ENCODE measurements at places on chromosomes 2 and 18.

GRCh38 chr2:61585383-61585782 lies 47.2 kb upstream of the XPO1 start:
- no peak for DNase-seq

DNA sequence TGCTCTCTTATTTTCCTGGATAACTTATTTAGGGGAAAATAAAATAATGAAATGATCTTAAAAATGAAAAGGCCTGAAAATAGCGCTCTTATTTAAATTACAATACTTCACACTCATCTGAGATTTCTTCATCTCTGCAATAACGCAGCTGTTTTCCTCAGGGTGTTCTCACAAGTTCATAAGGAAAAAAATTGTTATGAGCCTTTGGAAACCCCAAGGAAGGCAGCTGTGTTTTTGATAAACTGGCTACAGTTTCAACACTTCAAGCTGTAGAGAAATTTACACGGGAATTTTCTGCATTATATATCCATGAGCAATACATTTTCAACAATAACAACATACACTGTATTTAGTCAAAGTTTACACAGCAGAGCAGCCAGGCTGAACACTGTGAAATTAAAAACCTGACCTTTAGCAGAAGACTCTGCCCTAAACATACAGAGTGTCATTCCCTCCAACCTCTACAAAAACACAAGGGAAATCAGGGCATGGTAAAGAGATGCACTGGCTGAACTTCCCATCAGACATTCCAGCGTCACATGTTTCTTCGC lies 959.6 kb downstream of the SLC4A3 start:
- no peak for DNase-seq

GRCh38 chr2:188975497-188976102 lies 1.4 kb downstream of the COL3A1 start:
- DNase-seq: no peak

DNA sequence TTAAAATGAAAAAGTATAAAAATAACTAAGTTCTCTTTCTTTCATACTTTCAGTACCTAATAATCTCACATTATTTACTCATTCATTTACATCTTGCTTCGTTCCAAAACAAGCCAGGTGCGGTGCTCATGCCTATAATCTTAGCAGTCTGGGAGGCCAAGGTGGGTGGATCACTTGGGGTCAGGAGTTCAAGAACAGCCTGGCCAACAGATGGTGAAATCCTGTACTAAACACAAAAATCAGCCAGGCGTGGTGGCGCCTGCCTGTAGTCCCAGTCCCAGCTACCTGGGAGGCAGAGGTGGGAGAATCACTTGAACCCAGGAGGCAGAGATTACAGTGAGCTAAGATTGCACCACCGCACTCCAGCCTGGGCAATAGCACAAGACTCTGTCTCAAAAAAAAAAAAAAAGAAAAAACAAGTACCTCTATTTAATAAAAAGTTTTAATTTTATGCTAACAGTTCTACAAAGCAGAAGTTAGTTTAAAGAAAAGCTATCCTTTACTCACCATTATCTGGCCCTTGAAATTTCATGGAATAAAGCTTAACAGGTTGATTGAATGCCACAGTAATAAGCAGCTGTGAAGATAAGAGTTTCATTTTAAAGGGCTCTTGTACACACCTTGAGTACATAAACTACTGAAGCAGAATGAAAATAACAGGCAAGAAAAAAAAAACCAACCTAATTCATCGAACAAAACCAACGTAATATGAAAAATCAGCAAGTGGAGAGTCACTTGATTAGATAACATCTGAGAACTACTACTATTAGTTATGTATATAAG lies 22.5 kb downstream of the TXNL1 start:
- DNase-seq: no peak

GRCh38 chr18:63078471-63078870 lies 241.1 kb downstream of the BCL2 start:
- no peak for DNase-seq

All from T-helper 17 cell (primary cell).